CD8-positive, alpha-beta memory T cell (primary cell): ENCODE measurements at places on chromosomes 16 and 17. TPM values are rescaled to one million over a fixed set of nuclear protein-coding genes. Genes with fewer than 3 reads are reported as not detected.

The CACNG3 gene
- total RNA-seq = not detected

The CDH8 gene
- not detected for total RNA-seq

The HID1 gene
- total RNA-seq = 2.3 TPM

The NOXO1 gene
- total RNA-seq = 0.47 TPM

The GPR179 gene
- 0.09 TPM for total RNA-seq

The HSF5 gene
- total RNA-seq = 5.5 TPM

The TRAPPC1 gene
- total RNA-seq = 158 TPM

The TUBB3 gene
- total RNA-seq = 0.38 TPM

The TEX14 gene
- 0.11 TPM for total RNA-seq

The ZPBP2 gene
- 0.58 TPM for total RNA-seq

The ACSM3 gene
- total RNA-seq = 7.3 TPM

The PHLPP2 gene
- 14.3 TPM for total RNA-seq

The KRTAP3-1 gene
- not detected for total RNA-seq

The NPW gene
- 9.4 TPM for total RNA-seq

The DOC2B gene
- total RNA-seq = 0.13 TPM

The RARA gene
- 37.8 TPM for total RNA-seq

The RUNDC3A gene
- not detected for total RNA-seq

The SLC38A8 gene
- not detected for total RNA-seq

The ARL17B gene
- 11.5 TPM for total RNA-seq

The NOS2 gene
- total RNA-seq = 0.07 TPM

The TMEM92 gene
- total RNA-seq = not detected

The DCTPP1 gene
- 175 TPM for total RNA-seq

The HOXB6 gene
- 0.37 TPM for total RNA-seq

The C17orf78 gene
- not detected for total RNA-seq

The RNF222 gene
- not detected for total RNA-seq

The PERCC1 gene
- total RNA-seq = 0.48 TPM

The CCDC78 gene
- 9.9 TPM for total RNA-seq

The GAST gene
- not detected for total RNA-seq

The TP53TG3F gene
- total RNA-seq = not detected

The TIGD7 gene
- 5.1 TPM for total RNA-seq

The CCL16 gene
- total RNA-seq = not detected

The KIF2B gene
- total RNA-seq = not detected

The RHBDL3 gene
- total RNA-seq = 0.33 TPM

The CLUH gene
- total RNA-seq = 146 TPM

The SHPK gene
- total RNA-seq = 17.0 TPM

The MYO15A gene
- 0.31 TPM for total RNA-seq

The MARVELD3 gene
- not detected for total RNA-seq

The CASKIN1 gene
- 0.24 TPM for total RNA-seq

The TVP23A gene
- not detected for total RNA-seq

The KRT15 gene
- total RNA-seq = not detected

The ABCC6 gene
- not detected for total RNA-seq

The SSTR5 gene
- not detected for total RNA-seq

The CA7 gene
- not detected for total RNA-seq

The IRF8 gene
- total RNA-seq = 19.2 TPM

The SLFN14 gene
- total RNA-seq = 0.15 TPM

The CTRB1 gene
- not detected for total RNA-seq

The FZD2 gene
- 0.11 TPM for total RNA-seq

The RAB11FIP4 gene
- total RNA-seq = 17.4 TPM
